ENCODE measurements at places on chromosomes 3 and 15.

- no peak for DNase-seq
Observed at GRCh38 chr15:31609258-31609681, 282.6 kb downstream of the KLF13 start.

GRCh38 chr3:64097920-64098319, 74.6 kb upstream of the PSMD6 start:
- DNase-seq: no peak

DNA sequence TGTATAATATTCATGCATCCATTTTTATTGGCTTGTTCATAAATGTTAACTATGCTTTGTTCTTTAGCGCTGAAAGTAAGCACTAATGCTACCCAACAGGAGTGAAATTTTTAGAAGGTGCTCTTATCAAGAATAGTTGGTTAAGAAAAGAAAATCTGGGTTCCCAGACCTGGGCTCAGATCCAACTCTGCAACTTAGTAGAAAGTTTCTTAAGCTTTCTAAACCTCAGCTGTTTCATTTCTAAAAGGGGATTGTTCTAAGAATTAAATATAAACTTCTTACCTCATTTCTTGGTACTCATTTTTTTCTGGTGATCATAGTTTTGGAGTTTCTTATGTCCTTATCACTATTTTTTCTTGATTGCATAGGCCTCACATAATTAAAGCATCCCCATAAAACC, 12.1 kb downstream of the ARPP21 start:
- no peak for DNase-seq

- no peak for DNase-seq
Observed at GRCh38 chr3:56919137-56919796, 117.5 kb upstream of the ARHGEF3 start.

DNA sequence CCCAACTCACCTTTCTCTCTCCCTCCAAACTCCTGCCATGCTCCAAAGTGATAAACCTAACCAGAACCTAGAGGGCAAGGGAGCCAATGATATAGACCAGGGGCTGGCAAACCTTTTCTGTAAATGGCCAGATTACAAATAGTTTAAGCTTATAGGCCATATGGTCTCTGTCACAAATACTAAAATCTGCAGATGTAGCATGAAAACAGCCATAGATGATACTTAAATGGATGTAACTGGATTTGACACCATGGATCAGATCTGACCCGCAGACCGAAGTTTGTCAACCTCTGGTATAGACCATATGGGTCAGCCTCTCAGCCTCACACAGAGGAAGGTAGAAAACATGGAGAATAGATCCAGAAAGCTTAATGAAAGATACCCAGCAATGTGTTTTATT, 165.2 kb upstream of the STT3B start:
- DNase-seq: no peak

DNA sequence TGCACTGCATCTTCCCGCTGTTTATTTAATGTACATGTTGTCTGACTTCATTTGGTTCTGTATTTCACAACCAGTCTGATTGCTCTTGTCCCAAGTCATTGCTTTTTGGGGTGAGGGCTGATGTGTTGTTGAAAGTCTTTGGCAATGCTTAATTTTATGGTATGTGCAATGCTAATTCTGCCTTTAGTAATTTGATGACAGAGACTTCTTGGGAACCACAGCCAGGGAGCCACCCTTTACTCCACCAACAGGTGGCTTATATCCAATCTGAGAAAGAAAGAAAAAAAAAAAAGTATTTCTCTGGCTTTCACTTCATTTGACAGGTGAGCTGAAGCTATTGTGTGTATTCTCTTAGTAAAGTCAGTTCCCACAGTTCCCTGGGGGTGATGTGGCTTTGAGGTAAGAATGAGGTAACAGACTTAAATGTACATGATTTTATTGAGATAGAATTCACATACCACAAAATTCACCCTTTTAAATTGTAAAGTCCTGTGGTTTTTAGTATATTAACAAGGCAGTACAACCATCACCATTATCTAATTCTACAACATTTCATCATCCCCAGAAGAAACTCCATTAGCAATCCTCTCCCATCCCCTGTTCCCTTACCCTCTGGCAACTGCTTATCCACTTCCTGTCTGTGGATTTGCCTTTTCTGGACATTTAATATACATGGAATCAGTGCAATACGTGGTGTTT, 97.3 kb downstream of the SLCO3A1 start:
- DNase-seq: no peak

DNA sequence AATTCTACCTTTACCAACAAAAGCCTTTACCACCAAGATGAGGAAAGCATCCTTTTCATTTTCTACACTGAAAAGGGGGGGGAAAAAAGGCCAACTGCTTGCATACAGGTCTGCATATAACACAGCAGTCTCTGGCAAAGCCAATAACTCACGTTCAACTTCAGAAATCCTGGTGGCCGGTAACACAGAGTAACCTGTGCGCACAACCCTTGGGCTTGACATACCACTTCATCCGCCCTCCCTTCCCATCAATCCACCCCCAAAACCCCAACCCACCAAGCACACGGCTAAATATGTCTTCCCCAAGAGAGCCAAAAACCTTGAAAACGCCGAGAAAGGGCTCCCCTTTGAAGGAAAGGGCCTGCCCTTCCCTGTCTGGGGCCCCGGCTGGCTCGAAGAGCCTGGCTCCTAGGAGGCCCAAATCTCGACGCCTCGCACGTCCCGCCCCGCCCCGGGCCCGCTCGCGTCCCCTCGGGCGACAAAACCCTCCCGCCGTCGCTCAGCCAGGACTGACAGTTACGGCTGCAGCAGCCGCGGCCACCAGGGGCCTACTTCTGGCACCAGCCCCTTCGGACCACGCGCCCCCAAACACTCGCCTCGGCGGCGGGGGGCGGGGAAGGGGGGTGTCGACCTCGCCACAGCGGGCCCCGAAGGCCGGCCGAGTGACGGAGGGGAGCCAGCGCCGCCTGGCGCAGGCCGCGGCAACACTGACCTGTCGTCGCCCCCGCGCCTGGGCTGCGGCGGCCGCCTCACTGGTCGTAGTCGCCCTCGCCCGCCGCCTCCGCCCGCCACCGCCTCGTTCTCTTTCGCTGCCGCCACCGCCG, 835 bp downstream of the UBE3A start:
- DNase-seq: peak; percentile 48

DNA sequence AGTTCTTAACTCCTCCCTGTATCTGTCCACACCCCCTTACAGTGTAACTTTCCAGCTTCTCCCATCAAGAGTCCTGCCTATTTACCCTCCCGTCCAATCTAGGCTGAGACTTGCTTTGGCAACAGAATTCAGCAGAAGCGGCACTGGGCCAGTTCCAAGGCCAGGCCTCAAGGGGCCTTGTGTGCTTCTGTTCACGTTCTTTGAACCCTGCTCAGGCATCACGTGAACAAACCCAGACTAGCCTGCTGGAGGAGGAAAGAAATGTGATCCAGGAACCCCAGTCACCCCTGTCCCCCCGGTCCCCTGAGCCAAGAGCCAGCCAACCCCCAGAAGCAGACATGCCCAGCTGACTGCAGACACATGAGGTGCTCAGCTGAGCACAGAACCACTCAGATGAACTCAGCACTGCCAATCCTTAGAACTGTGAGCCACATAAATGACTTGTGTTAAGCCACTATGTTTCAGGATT, 76.1 kb upstream of the DCLK3 start:
- no peak for DNase-seq

- DNase-seq: no peak
Observed at GRCh38 chr15:58553365-58553918, 121.7 kb downstream of the LIPC start.

GRCh38 chr3:39327053-39327745, 2.3 kb upstream of the CCR8 start:
- no peak for DNase-seq

DNA sequence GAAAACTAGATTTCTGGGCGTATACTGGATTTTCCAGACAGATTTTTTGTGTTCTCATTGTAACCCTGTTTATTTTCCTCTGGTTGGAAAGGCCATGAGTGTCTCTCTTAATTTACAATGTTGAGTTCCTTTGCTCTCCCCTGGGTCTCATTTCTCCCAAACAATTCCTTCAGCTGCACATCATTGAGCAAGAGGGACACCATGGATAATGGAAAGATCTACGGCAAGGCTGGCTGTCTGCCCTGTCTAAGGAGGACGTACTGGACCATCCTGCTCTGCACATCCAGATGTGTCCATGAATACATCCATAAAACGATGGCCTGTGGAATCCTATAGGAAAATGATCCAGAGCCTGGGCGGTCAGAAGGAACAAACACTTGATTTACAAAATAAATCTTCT, 258.1 kb upstream of the MCTP2 start:
- DNase-seq: no peak

DNA sequence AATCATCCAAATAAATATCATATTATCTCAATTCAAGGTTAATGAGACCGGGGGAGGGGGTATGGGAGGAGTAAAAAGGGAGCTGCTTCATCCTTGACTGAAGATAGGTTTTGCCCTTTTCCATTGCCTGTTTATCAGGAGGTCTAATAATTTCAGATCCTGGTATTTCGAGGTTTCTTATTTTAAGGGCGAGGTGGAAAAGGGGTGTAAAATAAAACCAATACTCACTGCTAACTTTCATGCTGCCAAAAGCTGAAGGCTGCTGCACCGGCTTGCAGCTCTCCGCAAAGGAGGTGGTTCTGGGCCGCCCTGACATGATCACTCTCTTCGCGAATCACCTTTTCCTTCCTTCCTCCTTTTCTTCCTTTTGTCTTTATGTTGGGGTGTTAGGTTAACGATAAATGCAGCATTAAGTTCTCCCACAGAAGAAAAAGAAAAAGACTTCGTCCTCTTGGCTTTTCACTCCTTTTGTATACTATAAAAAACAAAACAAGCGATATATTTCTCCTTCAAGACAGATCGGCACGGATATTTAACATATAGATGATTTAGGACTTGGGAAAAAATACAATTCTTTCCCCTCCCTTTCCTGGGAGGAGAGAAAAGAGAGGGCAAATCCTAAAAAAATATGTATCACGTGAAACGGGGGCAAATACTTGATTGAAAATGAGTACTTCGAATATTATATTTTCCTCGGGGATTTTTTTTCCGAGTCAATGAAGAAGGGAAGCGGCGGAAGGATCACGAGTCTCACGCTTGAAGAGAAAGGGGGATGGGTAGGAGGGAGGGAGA, 932 bp downstream of the GSK3B start:
- no peak for DNase-seq

DNA sequence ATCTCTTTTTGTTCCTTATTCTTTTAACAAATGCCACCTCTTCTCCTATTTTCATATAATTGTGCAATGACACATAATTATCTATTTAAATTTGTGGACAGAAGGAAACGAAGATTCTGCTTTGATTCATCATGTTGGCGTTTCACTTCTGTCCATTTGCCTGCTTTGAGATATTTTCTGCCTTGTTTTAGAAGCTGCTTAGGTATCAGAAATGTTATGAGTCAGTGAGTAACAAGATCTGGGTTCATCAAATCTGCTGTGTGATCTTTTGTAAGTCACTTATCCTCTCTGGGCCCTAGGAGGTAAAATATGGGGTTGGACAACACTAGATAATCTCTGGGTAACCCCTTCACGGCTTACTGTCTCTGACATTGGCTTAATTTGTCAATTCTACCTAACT, 7.3 kb upstream of the MINDY4B start:
- DNase-seq: no peak

DNA sequence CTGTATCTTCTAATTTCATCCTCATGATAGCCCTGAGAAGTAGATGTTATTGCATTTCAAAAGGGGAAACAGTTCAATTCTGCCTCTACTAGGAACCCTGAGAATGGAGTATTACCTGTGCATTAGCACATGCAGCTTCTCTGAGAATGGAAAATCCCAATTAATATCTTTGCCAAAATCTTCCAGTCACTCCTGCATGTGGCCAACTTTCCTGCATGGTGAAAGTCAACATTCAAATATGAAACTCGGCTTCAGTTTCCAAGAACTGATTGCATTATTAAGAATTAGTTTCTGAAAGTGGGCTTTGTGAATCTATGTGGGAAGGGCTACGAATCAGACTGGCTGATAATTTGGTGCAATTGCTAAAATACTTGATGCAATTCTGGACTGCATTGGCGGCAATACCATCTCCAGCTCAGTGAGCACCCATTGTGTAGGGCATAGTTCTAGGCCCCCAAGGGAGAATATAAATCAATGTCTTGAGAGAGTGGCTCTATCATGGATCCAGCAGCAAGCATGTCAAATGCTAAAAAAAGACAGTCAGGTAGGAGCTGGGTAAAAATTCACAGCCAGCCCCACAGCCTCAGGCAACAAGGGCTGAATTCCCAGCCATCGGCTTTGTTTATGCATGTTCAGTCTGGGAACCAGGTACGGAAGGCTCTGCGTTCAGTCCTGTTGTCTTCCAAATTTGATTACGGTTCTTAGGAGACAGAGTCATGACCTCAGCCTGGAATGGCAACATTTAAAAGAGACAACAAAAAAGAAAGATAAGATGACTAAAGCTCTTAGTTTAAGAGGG, 18.8 kb upstream of the BCL6 start:
- DNase-seq: no peak

GRCh38 chr3:121985846-121986245, 36.2 kb downstream of the ILDR1 start:
- no peak for DNase-seq

DNA sequence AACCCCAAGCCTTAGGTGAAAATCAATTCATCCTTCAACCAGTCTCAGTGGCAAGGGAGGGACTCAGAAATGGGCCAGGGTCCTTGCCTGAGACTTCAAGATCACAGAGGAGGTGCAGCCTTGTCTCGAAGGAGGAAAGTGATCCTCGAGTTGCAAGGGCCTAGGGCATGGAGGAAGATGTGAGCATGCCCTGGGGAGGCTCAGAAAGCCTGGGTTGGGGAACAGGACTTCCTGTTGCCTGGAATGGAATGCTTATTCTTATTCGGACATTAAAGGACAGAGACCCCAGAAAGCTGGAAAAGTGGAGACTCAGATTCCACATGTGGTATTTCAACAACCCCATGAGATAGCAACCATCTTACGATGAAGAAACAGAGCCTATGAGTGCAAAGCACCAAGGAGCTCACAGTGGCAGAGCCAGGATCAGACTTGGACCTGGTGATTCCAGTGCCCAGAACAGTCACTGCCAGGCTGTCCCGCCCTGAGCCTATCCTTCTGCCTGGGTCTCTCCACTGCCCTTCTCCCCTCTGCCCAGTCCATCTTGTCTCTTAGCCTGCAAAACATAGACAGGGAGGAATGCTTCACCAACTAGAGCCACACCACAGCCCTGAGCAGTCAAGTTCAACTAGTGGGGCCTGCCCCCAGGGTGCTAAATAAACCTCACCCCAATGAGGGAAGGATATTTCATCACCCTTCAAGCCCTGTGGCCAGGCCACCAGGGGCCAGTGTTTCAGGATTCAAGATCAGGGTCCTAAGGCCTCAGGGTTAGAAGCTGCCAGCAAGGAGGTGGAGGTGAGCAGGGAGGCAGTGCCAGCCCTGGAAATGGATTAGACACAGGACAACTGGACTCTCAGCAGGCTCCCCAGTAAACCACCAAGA, 21.9 kb downstream of the DAPK2 start:
- DNase-seq: no peak

DNA sequence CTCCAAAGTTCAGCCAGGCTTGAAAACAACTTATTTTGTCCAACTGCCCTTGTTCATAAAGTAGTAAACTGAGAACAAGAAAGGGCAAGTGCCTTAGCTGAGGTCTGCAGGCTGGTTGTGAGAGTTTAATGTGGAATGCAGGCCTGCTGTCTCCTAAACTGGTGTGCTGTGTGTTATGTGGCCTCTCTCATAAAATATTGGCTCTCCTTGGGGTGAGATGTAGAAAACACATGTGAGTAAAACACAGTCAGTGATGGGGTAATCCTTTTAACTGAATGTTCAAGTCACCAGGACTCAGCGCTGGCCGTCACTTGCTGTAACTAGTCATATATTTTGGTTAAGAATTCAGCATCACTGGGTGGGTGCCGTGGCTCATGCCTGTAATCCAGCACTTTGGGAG, 7.1 kb upstream of the ST6GAL1 start:
- no peak for DNase-seq

- no peak for DNase-seq
Observed at GRCh38 chr3:148318240-148318639, 379.5 kb upstream of the AGTR1 start.

GRCh38 chr15:36831904-36832287, 252.5 kb downstream of the CDIN1 start:
- DNase-seq: no peak

Measured in hippocampal formation (tissue), 2 donors.